ENCODE measurements at places on chromosomes 4 and X.

- DNase-seq = no peak
Observed at GRCh38 chr4:62208921-62209320, 1008.8 kb downstream of the ADGRL3 start.

DNA sequence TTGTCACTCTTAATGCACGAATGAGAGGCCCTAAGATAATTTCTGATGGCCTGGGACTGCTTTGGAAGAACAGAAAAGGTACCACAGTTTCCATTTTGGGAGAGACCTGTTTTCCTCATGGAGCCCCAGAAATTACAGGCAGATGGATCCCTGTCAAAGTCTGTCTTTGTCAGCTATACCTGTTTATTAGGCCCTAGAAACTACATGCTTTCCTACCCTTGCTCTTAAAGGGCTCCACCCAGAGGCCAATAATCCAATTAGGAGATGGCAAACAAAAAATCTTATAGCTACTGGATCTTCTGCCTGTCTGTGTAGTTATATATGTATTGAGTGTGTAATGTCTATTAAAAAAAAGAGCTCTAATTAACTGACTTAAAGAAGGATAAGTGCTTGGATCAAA lies 141.3 kb downstream of the NR3C2 start:
- no peak for DNase-seq

- no peak for DNase-seq
Observed at GRCh38 chr4:15443371-15444160, 15.7 kb downstream of the C1QTNF7 start.

DNA sequence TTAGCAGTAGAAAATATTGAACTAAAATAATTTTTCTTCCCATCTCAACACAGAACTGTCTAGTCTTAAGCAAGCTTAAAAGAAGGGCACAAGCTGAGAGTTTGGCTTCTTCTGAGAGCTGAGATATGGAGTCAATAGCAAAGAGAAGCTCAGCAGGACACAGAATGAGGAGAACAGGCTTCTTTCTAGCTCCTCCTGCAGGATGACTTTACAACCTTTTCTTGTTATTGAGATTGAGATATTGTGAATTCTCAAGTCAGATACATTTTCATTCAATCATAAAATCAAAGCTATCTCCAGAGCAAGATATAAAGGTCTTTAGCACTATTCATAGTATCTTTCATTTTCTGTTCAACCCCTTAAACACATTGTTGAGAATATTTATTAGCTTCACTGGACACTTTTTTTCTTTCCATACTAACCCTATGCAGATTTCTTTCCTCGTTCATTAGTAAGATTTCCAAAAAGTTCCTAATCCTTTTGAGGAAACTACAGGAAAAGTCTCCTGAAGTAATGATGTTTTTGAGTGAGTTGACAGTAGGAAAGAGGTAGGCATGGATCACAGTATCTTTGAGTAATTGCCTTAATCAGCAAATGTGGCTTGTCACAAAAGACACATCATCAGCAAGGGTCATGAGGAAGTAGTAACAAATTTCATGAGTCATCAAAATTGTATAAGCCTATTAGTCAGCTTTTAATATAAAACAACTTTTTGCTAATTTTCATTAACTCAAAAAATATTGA lies 17.8 kb upstream of the CXCL3 start:
- DNase-seq = peak; percentile 6

- no peak for DNase-seq
Observed at GRCh38 chr4:14294611-14295010, 667.1 kb upstream of the BOD1L1 start.

GRCh38 chr4:38989487-38989886 lies 42.7 kb downstream of the TMEM156 start:
- peak; percentile 16 for DNase-seq
